ENCODE measurements at places on chromosomes 5 and 9. TPM values are rescaled to one million over a fixed set of nuclear protein-coding genes. Genes with fewer than 3 reads are reported as not detected.

DENND4C gene
- 17.5 TPM for total RNA-seq

CTXN3 gene
- total RNA-seq: not detected

SLC4A9 gene
- not detected for total RNA-seq

ADGRD2 gene
- total RNA-seq: not detected

Data from bronchus fibroblast of lung (primary cell).